RKO (cell line): ENCODE measurements at places on chromosomes 2 and 18.

DNA sequence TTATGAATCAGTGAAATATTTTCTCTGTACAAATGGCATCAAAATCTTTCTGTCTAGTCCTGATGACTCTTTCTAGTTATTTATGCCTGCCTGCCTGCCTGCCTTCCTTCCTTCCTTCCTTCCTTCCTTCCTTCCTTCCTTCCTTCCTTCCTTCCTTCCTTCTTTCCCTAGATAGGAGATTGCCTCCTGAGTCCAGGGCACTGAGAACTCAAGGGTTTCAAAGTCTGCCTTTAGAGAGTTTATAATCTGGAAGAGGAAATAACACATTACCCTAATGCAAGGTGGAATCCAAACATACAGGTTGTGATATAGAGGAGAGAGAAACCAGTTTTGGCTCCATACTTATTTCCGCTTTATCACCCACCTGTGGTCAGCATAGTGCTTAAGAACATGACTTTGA lies 98.1 kb upstream of the SERPINE2 start:
- DNase-seq, result no peak

GRCh38 chr18:74819433-74820059 lies 221.9 kb downstream of the ZNF407 start:
- peak; percentile 48 for DNase-seq

- DNase-seq, result no peak
These were observed 63.7 kb upstream of the POU3F3 start for GRCh38 chr2:104790100-104790811.

- DNase-seq, result no peak
These were observed 10.6 kb upstream of the SNORC start for GRCh38 chr2:232859385-232859916.

GRCh38 chr2:45648636-45649035 lies 2.8 kb upstream of the PRKCE start:
- no peak for DNase-seq

DNA sequence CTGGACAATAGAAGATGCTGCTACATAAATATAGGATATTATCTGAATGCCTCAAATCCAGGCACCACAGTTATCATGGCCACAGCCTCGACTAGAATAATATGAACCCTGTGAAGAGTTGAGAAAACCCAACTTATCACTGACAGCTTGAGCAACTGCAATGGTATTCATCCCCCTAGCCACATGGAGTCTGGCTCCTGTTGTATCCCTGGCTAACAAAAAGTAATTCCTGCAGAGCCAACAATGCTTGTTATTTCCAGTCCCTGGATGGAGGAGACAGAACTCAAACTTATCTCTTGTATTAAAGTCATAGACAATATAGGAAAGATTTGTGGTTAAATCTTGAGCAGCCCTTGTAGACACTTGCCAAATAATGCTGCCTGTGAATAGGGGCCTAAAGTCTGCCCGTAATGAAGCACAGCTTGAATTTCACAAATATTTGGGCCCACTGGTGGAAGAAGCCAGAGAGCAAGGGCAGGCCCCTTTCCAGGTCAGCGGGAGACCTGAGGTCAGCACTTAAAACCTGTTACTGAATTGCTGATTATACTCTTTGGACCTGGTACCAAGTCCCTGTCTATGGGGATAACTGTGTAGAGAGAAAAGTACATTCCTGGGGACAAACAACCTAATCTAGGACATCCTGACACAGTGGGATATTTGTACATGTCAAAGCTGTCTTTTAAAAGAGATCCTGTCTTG lies 28.4 kb upstream of the SUCLG1 start:
- DNase-seq, result no peak

DNA sequence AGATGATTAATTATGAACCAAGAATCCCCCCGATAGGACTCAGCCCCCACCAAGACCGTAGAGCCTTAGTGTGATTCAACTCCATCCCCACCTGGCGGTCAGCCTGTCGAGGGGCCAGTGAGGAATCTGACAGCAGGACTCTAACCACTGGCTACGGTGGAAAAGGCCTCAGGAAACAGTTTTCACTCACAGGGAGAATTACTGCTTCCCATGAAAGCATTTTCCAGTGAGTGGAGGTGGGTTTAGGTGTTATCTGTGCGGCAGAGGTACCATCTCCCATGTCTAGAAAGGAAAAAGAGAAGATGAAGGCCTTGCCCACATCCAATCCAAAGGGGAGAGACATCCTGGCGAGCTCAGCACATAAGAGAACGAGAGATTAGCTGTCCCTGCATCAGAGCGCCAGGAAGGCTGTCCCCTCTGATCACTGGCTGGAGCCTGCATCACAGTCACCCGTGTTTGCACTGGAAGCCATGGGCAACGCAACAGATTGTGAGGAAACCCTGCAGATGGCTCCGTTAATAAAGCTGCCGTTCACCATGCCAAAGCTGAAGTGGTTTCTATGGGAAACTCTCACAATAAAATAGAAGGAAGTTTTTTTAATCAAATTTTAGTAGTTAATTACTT lies 22.3 kb downstream of the COX7A2L start:
- DNase-seq, result no peak

DNA sequence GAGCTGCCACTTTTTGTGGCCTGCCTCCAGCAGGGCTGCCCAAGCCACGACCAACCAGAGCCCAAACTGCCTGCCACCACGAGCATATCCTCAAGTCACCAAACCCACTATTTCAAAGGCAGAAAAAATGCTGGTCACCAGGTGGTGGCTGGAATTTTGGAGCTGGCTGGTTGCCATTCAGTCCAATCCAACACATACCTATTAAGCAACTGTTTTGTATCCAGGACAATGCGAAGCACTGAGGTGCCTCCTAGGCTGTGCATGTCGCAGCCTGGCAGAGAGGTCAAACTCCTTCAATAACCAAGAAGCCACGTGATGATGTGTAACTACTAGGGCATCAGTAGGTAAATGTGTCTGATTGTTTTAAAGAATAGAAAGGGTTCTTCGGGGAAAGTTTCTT lies 108.3 kb upstream of the PPP1CB start:
- no peak for DNase-seq
